ENCODE measurements at places on chromosomes 1 and 21.

DNA sequence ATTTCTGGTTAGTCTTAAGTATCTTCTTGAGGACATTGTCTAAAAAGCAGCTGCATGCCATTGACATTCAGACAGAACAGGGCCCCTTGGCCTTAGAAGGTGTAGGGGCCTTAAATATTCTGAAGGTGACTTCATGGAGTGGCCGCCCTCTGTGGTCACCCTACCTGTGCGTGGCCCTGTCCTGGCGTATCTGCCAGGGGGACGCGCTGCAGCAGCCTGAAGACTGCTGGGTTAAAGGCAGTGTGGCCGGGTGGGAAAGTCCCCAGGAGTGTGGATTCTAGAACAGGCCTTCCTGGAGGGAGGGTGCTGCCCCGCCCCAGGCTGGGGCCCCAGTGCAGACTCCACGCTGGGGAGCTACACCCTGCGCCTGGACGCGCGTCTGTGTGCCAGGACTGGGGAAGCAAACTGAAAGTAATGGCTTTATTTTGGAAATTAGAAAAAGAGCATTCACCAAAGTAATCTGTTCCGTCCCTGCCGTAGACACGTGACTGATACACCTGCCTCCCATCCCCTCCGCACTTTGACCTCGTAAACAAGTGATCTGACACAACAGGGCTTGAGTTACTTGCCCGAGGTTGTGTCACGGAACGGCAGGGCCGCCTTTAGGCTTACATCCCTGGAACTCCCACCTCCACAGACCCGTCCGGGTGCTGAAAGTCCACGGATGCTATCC is 1.8 kb downstream of the AGPAT3 start:
- DNase-seq = no peak

- no peak for DNase-seq
Measured at GRCh38 chr1:151619489-151620093, 7.7 kb downstream of the SNX27 start.

GRCh38 chr1:226975259-226976250 is 35.5 kb downstream of the COQ8A start:
- peak; percentile 34 for DNase-seq

- DNase-seq = peak; percentile 83
Measured at GRCh38 chr1:164611754-164612642, 53.0 kb downstream of the PBX1 start.

DNA sequence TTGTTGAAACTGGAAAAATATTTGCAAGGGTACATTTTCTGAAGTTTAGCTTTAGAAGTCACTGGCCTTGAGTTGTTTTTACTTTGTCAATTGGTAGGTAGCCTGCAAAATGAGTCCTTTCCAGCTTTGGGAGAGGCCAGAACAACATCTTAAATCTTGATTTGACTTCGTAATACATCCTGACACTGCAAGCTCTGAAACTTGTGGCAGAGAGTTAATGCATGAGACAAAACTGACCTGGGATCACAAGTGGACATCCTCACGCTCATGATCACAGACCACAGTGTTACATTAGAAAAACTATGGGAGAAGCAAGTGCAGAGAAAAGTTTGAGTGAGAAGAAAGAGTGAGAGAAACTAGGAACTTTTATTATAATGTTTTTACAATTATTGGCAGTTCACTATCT is 550.9 kb downstream of the USP25 start:
- DNase-seq = no peak

- DNase-seq = no peak
Measured at GRCh38 chr1:183241471-183241870, 55.4 kb downstream of the LAMC2 start.

GRCh38 chr21:27017246-27017645 is 50.4 kb upstream of the ADAMTS5 start:
- no peak for DNase-seq

GRCh38 chr1:240998024-240998423 is 359.0 kb downstream of the RGS7 start:
- DNase-seq = no peak

- no peak for DNase-seq
Measured at GRCh38 chr1:176567190-176567794, 104.3 kb downstream of the PAPPA2 start.

DNA sequence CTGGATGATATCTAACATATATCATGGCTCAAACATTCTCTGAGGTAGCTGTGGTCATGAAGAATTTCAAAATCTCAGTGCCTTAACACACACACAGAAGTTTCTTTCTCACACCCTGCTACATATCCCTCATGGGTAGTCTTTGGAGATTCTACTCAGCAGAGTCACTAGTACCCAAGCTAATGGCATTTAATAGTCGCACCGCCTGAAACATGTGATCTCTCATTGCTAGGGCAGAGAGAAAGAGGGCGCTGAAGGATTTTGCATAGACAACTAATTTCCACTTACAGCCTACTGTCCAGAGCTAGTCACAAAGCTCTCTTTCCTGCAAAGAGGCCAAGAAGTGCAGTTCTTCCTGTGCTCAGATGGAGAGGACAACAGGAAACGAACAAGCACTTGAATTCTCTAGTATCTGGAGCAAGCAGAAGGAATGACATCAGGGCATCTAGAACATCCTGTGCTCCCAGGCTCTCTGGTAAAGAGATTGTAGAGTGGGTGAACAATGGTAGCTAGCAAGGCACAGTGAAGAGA is 183.4 kb upstream of the PTBP2 start:
- no peak for DNase-seq

- DNase-seq = no peak
Measured at GRCh38 chr1:169676001-169676400, 35.4 kb downstream of the SELL start.

- no peak for DNase-seq
Measured at GRCh38 chr1:162639718-162640117, 7.5 kb downstream of the DDR2 start.

DNA sequence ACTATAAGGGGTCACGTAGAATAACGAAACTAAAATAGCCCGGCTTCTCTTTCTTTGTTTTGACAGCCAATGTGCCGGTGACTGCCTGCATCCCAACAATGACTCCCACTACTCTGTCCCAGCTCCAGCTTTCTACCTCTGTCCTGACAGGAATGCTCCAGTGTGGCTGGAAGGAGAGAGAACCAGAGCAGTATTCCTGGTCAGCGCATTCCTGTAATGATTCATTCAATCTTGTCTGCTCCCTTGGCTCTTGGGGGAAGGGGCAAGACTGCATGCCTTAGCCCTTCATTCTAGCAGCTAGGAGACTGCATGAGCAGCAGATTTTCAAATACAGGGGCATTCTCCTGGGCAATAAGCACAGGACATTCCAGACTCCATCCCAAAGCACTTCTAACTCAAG is 132.1 kb upstream of the PRMT6 start:
- DNase-seq = no peak

GRCh38 chr1:48061162-48062136 is 64.3 kb upstream of the TRABD2B start:
- peak; percentile 70 for DNase-seq

DNA sequence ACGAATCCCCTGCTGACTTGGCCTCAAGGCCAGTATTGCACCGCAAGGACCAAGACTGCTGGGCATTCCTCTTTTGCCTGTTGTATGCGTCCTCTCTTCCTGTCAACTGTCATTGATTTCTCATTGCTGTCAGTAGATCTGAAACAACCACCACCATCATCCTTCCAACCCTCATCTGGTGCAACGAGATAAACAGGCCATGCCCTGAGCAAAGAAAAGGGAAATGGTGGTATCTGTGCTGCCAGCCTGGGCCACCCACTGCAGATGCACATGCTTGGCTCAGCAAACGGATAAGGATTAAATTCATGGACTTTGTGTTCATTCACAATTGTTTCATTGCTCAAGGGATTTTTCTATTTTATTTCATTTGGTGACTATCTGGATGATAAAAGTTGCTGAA is 13.6 kb downstream of the OXCT2 start:
- DNase-seq = no peak

GRCh38 chr1:57839067-57839466 is 415.2 kb upstream of the DAB1 start:
- peak; percentile 93 for DNase-seq

DNA sequence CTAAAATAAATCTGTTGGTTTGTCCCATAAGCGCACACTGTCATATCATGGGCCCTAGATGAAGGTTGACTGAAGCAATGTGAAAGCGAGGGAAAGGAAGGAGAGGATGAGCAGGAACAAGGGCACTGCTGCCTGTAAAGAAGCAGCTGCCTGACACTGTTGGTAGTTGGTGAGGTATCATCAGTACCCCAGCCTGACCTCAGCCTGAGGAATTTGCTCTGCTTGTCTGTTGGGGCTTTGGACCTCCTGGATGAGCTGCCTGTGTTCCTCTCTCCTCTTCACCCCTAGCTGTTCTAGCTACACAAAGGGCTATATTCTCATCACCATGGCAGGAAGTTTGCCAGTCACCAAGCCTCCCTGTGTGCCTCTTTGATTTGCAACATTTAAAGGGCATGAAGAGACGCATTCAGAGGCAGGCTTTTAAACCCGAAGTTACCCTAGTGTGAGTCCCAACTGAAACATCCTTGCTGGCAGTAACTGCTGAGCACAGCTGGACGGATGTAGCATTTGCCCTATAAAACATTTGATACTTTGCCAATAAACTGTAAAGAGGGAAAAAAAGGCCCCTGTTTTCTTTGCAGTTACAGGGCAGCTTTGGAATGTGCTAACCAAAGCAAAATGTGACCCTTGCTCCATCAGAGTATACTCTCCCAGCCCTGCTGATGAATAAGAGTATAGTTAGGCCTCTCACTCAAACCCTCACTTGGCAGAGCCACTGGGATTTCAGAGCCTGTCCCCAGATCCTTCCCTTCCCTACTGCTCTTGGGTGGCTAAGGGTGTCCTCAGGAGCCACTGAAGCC is 22.2 kb upstream of the SPATA6 start:
- DNase-seq = peak; percentile 34

- no peak for DNase-seq
Measured at GRCh38 chr1:157110003-157110402, 10.4 kb upstream of the ETV3L start.

- no peak for DNase-seq
Measured at GRCh38 chr1:184966989-184967388, 7.3 kb downstream of the NIBAN1 start.

DNA sequence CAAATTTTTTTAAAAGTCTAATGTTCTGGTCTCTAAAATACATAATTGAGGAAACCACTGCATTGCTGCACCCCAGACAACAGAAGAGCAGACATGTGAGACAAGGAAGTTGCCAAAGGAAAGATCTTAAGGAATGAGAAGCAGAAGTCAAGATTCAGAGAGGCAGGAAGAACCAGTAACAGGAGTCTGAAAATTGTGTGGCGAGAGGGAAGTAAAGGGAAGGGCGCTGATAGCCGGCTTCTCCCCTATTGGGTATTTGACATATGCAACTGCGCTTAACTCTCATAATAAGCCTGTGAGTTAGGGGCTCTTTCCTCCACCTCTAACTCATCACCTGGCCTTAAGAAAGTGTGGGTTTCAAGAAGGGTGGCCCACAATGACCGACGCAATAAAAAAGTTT is 21.9 kb upstream of the KIF14 start:
- no peak for DNase-seq

GRCh38 chr1:18174037-18174436 is 66.4 kb downstream of the IGSF21 start:
- no peak for DNase-seq

DNA sequence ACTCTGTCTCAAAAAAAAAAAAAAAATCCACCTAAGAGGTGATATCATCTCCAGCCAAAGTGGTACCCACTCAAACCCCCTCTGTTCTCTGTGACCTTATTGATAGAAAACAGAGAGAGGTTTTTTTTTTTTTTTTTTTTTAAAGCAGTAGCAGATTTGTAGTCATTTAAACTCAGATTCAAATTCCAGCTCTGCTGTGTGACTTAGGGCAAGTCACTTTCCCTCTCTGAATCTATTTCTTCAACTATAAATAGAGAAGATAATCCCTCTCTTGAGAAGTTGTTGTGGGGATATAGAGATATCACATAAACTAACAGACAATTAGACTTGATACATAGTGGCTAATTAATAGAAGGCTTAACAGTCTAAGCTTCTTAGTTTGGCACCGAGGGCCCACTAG is 48.4 kb downstream of the NKAIN1 start:
- no peak for DNase-seq

DNA sequence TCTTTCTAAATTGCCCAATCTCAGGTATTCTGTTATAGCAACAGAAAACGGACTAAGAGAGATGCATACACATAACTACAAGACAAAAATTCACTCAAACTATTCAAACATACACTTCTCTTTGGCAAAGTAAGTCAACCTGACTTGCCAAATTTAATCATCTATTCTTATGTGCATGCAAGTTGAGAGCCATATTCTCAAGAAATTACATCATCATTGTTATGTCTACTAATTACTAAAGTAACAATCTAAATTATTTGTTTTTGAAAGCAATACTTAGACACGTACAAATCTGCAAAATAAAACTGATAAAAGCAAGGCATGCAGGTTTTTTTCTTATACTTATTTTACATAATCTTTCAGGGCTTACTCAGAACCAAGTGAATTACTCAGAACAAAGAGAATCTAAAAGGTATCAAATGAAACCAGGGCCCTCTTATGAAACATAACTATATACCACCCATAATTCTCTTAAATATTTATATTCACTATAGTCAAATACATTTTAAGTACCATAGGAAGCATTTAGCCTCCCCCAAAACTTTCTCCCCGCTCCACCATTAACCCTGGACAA is 62.3 kb downstream of the HLCS start:
- no peak for DNase-seq

GRCh38 chr1:158983235-158983634 is 26.5 kb upstream of the IFI16 start:
- DNase-seq = no peak

GRCh38 chr1:230280054-230280795 is 145.9 kb downstream of the PGBD5 start:
- DNase-seq = no peak

DNA sequence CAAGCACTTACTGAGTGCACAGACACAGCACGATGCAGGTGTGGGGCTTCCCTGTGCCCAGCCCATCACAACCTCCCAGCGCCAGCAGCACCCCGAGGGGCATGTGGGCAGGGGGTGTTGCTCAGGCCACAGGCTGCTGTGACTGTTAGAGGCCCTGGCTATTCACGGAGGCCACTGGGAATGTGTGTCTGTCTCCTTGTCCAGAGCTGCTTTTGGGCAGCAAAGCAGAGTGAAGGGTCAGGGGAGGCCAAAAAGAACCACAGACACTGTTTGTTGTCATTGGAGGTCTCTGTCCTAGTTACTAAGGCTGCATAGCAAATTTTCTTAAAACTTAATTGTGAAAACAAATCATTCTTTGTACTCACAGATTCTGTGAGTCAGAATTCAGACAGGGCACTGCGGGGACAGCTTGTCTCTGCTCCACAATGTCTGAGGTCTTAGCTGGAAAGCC is 49.6 kb downstream of the TNFRSF8 start:
- DNase-seq = no peak

DNA sequence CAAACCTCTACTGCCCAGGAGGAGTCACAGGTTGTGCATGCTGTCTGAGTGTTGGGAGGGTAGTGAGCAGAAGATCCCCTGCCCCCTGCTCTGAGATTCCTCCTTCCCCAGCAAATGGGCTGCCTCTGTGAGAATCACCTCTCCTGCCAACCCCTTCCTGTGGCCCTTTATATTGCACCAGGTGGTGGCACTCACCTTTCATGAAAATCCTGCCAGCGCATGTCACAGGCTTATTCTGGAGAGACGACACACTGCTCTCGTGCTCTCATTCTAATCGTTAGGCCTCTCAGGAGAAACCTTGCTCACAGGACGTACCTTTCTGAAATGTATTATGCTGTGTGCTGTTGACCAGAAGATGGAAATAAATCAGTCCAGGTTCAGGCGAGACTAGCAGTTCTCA is 113.7 kb downstream of the RGL1 start:
- no peak for DNase-seq

All from NCI-H1105 treated with DMSO at 0.1 percent for 48 hours (cell line).